WTC11 (cell line): ENCODE measurements at places on chromosomes 6 and 20.

DNA sequence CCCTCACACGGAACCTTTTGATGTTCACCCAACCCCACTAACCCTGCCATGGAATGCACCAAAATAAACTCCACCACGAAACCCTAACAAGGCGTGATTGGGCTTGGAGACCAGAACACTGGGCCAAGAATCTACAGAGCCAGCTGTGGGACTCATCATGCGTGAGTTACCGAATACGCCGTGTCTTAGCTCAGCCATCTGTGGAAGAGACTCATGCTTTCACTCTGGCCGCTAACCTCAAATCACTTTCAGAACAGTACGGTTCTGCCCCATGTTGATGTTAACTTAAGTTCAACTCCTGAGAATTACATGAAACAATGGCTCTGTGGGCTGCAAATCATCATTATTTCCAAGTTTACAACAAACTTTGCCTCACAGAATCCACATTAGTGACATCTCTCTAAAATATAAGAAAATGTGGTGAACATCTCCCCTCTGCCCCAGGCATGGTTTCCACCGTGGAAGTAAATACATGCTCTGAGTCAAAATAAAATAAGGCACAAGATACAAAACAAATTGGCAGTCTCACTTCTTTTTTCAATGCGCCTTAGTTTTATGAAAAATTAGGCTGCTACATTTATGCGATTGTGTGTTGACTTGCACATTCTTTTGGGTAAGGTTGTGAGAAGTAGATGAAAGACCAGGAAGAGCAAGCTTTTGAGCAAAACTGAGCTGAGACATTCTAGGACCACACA lies 308.9 kb upstream of the EXOC2 start:
- no peak for DNase-seq

DNA sequence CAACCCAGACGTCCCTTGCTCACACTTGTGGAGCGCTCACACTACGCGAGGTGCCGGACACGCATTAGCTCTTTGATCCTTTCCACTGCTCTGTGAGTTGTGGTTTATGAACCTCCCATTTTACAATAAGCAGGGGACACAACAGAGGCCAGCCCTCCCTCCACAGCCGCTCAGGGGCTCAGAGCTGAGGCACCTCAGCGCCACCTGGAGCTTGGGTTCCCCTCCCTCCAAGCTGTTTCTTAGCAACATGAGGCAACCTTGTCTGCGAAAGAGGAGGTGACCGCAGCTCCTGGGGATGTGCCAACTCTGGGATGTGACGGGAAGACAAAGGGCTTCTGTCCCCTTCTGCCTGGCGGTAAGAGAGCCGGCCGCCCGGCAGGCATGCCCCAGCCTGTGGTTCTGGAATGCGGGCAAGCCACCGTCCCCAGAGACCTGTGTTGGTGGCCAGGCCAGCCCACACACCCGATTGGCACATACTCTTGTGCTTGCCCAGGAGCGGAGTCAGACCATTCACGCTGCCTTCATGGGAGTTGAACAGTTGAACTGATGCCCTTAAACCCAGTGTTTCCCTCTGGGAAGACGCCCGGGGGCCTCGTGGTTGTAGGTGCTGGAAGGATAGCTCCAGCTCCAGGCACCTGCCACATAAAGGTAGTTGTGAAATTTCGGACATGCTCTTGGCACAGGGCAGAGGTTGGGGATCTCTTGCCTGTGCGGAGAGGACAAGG lies 44.5 kb downstream of the RBM38 start:
- DNase-seq, result no peak

DNA sequence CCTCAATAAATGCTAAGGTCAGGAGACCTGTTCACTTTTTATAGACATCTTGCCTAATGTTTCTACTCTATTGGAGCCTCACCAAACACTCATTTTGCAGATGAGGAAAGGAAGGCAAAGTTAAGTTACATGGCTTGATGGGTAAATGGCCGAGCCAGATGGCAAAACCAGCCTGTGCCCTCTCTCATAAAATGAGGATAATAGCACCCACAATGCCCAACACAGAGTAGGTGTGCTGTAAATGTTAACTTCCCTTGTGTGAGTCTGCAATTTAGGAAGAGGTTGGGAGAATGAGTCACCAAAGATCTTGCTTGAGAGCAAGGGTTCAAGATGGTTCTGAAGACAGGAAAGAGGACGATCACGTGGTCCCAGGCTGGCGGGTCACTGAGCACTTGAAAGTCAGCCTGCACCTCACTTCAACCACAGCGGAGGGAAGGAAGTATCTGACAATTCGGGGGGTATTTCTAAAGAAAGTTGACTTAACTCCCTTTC lies 3.3 kb downstream of the KCNK5 start:
- DNase-seq, result no peak

DNA sequence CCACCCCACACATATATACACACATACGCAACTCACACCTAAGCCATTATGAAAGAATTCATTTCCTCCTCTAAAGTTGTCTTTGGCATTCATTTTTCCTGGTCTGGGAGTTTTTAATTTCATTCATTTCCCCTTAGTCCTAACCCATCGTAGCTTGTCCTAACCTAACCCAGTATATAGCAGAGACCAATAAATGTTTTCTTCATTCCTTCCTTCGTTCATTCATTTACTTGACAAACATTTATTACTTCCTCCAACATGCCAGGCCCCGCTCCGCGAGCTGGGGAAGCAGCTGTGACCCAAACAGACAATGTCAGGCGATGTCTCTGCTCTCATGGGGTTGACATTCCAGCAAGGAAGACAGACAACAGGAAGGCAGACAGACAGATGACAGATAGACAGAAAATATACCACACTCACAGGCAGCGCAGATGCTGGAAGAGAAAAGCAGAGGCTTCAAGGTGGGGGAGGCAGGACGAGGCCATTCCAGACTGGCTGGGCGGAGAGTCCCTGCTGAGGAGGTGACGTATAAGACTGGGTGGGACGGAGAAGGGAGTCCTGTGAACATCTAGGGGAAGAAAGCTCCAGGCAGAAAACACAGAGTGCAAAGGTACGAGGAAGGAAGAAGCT lies 33.7 kb upstream of the SIRPA start:
- DNase-seq, result no peak

- DNase-seq, result peak; percentile 36
Observed at GRCh38 chr6:17585766-17586490, 14.2 kb upstream of the FAM8A1 start.

DNA sequence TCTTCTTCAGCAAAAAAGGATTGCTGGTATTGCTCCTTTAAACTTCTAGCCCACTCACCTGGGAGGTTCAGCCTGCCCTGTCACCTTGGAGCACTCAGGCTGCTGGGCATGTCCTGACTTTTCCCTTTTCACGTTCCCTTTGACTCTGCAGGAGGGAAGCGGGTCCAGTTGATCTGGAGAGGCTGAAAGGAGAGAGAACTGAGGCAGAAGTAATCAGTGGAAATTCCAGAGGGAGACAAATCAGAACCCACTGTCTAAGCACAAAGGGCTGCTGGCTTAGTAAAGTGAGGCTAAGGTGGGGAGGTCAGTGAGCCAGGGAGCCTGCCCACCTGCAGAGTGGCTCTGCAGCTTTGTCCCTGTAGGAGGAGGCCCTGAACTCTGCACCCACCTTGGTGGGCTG lies 9.7 kb upstream of the SYNDIG1 start:
- DNase-seq, result no peak

- DNase-seq, result no peak
Observed at GRCh38 chr6:146962329-146962728, 241.9 kb upstream of the STXBP5 start.

GRCh38 chr6:136767570-136768309 lies 24.5 kb downstream of the MAP3K5 start:
- no peak for DNase-seq

GRCh38 chr6:87916446-87916845 lies 131.2 kb upstream of the SPACA1 start:
- no peak for DNase-seq
